Fibroblast of villous mesenchyme (primary cell): ENCODE measurements at places on chromosomes 1 and 21. TPM values are rescaled to one million over a fixed set of nuclear protein-coding genes. Genes with fewer than 3 reads are reported as not detected.

- no peak for DNase-seq
Observed at GRCh38 chr21:45153358-45154318, 79.3 kb downstream of the ADARB1 start.

GRCh38 chr1:59748123-59748522 is 66.6 kb upstream of the HOOK1 start:
- DNase-seq = no peak

- DNase-seq = no peak
Observed at GRCh38 chr1:150572918-150573647, 6.3 kb downstream of the MCL1 start.

DNA sequence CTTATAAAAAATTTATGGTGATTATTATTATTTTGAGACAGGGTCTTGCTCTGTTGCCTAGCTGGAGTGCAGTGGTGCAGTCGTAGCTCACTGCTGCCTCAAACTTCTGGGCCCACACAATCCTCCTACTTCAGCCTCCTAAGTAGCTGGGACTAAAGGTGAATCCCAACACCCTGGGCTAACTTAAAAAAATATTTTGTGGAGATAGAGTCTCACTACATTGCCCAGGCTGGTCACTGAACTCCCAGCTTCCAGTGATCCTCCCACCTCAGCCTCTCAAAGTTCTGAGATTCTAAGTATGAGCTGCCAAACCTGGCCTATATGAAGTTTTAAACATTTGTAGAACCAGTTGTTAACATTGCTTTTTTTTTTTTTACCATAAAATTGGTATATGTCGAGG is 18.2 kb downstream of the NFIA start:
- no peak for DNase-seq

- DNase-seq = no peak
Observed at GRCh38 chr1:53500204-53501064, 41.2 kb downstream of the DMRTB1 start.

DNA sequence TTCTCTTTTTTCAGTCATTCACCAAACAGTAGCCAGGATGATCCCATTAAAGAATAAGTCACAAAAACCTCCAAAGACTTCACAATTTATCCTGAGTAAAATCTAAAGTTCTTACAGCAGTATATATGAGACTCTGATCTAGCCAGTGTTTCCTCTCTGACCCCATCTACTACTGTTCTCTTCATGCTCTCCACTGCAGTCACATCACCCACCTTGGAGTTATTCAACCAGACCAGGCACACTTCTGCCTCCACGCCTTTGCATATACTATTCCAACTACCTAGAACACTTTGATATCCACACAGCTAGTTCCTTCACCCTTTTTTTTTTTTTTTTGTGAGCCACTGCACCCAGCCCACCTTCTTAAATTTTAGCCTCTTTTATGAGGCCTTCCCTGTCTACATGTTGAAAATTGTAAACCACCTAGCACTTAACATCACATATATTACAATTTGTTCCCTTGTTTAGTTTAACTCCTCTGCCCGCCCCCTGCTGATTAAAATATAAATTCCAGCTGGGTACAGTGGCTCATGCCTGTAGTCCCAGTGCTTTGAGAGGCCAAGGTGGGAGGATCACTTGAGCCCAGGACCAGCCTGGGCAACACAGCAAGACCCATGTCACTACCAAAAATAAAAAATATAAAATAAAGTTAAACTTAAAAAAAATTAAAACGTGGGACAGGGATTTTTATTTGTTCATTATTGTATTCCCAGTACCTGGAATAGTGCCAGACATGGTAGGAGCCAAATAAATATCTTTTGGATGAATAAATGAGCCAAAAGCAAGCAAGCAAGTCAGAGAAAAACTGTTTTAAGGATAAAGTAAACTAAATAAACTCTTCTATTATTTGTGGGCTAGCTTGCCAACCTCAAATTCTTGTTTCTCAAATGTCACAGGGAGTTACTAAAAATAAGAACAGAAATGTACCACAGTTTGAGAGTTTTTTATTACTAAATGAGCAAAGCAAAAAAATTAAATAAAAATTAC is 35.2 kb upstream of the MUTYH start:
- DNase-seq = no peak

The CLCA4 gene
- not detected in 2 replicates for total RNA-seq

GRCh38 chr1:209870151-209870831 is 42.5 kb downstream of the UTP25 start:
- DNase-seq = no peak

The CHIA gene
- not detected in 2 replicates for total RNA-seq

GRCh38 chr1:36636206-36636605 is 153.5 kb upstream of the CSF3R start:
- DNase-seq = no peak

DNA sequence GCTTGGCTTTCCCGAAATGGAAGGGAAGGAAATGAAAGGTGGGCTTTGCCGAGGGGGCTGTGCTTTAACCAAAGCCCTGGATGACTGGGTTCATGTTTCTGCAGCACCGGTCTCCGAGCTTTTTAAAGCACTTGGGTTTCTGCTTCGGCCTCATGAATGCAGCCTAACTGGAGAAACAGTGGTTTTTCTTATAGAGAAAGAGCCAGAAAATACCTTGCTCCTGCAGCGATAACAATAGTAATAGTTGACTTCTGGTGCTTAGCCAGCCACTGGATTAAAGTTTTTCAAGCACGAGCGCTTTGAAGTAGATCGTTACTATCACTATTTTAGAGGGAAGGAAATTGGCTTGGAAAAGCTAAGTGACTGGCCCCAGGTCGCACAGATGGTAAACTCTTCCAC is 500 bp upstream of the DOCK7 start:
- DNase-seq = peak; percentile 33

GRCh38 chr1:156726549-156727226 is 1.6 kb upstream of the METTL25B start:
- peak; percentile 75 for DNase-seq

DNA sequence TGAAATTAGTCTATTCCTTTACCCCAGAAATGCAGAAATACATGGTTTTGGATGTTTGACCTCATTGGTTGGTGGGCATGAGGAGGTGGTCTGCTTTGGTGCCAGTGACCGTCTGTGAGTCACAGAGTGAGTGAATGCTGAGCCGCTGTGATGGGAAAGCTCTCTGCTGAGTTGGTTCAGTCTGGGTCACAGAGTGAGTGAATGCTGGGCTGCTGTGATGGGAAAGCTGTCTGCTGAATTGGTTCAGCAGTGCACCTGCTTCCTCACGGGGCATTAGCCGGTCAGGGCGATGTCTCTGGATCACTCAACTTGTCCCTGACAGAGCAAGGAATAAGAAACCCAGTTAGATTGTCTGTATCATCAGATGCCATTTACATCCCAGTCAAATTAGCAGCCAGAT is 40.8 kb downstream of the ADARB1 start:
- no peak for DNase-seq

The CFHR2 gene
- not detected in 2 replicates for total RNA-seq

The TIAM1 gene
- 0.32 and 0.43 TPM in 2 replicates for total RNA-seq

The FHAD1 gene
- under 0.01 TPM in 2 replicates for total RNA-seq
